ENCODE measurements at places on chromosomes 6 and 20.
A peak's percentile ranks its signal among the peaks of the same experiment; 100 is the strongest.

DNA sequence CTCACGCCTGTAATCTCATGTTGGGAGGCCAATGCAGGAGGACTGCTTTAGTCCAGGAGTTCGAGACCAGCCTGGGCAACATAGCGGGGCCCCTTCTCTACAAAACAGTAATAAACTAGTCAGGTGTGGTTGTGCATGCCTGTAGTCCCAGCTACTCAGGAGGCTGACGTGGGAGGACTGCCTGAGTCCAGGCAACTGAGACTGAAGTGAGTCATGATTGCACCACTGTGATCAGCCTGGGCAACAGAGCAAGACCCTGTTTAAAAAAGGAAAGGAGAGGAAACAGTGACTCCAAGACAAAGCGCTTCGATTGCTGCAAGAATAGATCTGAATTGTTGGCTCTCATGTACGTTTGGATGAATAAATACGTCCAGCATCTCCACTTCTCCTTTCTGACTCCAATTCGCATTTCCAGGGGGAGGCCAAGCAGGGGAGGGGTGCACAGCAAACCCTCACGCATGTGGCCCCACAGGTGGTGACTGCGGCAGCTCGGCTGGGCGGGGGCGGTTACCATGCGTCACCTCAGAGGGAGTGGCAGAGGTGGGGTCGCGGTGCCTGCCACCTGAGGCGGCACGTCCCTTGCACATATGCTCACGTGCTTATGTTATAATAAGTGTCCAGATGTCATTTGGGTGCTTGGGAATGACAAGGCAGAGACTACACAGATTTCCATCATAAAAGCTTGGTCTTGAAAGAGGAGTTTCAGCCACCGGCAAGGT, 95.1 kb upstream of the MPC1 start:
- no peak for DNase-seq

DNA sequence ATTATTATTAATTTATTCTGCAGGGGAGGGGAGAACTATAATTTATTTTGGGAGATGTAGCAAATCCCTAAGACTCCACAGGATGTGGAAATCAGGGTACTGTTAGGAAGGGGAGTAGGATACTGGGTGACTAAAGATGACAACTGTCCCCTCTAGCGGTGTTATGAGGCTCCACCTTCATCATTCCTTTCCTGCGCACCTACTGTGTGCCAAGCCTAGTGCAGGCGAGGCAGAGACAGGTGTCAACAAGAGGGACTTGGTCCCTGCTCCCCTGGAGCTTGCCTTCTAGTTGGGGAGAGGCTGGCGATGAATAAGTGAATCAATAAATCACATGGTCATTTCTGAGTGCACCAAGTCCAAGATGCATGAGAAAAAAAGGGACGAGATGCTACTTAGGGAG, 65.5 kb downstream of the STK35 start:
- no peak for DNase-seq

DNA sequence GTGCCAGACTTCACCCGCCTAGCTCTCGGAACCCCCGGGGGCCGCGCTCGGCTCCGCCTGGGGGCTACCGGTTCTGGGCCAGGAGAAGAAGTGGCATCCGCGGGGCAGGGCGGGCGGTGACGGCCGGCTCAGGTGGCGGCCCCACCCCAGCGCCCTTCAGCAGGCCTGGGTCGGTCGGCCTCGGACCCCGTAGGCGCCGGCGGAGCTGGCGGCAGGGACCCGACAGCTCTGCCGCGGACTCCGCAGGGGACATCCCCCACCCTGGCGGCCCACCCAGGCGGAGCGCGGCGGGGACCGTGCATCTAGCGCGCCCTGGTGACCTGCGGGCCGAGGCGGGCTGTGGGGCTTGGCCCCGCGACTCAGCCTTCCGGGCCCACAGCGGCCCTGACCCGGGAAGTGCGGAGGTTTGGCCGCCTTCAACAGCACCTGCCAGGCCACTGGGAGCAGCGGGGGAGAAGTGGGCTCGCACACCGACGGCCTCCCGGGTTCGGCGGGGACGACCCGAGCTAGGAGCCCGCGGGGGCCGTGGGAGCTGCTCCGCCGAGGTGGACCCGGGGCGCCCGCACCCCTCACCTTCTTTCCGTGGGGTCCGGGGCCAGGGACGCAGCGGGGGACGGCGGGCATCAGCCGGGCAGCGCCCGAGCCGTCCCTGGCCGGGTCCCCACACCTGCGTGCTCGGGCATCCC, 87.1 kb downstream of the TMEM242 start:
- DNase-seq = no peak

GRCh38 chr20:1122388-1123315, 4.2 kb downstream of the PSMF1 start:
- peak; percentile 33 for DNase-seq

GRCh38 chr6:40705354-40705753, 118.2 kb upstream of the LRFN2 start:
- DNase-seq = no peak

DNA sequence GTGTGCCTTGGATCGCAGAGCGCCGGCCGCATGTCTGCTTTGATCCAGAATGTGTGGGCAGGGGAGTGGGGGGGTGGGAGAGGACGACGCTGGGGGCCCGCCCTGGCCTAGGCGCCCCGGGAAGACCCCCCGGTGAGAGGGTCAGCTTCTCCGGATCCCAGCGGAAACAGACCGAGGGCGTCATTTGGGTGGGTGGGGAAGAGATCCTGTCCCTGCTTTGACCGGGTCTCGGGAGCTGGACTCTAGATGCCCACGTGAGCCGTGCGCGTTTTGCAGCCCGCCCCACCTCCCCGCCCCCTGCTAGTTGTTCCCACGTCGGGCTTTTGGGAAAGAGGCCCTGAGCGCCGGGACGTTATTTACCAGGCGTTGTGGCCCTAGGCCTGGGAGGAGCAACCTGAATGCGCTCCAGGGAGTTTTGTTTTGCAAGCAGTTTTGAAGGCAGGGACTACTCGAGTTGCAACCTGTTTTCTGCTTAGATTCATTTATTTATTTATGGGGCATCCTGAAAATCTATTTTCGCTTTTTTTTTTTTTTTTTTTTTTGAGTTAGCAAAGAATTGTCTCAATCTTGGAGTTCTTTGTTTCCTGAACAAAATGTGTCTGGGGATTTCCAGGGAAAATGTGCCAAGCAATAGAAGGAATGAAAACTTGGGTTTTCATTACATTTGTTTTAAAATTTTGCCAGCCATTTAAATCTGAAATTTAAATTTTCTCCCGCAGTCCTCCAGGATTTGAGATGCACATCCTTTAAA, 1.6 kb downstream of the DSP start:
- DNase-seq = peak; percentile 72
